ENCODE measurements at places on chromosomes 5 and 9.

DNA sequence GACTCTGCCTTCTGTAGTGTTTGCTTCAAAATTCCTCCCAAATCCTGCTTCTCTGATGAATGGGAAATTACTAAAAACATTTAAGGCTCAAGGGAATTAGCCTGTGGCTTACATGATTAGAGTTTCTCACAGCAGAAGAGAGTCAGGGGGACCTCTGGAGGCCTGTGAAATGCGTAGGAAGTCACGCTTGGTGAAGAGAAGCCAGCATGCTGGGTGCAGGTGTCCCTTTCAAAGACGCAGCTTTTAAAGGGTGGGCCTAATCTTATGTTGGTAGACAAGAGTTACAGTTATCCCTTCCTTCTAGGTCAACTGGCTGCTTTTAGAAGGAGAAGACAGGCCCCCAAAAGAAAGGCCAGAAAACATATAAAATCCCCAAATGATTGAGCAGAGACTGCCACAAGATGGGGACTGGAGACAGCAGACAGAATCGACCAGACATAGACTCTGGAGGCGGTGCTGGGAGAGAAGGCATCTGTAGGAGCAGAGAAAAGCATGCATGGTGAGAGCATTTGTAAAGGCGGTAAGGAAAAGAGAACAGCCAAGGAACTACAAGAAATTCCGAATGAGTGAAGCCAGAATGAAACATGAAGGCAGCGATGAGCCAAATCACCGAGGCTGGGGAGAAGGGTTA is 42.3 kb downstream of the B4GALT1 start:
- DNase-seq: no peak

- no peak for DNase-seq
These were observed 86.7 kb upstream of the TAS2R1 start for GRCh38 chr5:9716838-9717281.

DNA sequence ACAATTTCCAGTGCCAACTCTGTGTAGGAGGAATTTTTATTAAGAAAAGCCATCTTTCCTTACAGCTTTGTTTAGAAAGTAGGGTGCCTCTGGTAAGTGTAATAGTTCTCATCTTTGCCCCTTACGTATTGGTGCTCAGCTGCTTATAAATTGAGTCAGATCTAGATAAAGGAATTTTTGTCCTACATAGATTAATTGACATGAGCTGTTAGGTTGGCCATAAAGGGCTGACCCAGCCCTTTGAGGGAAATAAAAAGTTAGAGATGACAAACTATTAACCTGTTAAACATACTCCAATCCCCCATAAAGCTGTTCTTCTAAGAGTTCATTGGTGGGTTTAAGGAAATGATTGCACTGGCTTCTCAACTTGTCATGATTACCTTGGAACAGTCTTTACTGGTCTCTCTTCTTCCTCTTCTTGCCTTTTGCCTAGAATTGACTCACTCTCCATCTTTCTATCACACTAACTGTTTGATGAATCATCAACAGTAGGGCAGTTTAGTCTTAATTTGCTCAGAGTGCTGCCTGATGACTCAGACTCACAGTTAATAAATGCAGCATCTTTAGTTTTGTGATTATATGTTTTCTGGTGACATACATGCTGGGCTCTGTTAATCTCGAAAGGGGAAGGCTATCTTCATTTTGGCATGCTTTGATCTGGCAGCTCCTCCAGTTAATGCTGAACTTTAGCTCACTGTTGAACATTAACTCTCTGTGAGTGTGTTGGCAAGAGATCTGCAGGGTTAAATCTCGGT is 51.7 kb downstream of the ARHGAP26 start:
- no peak for DNase-seq

DNA sequence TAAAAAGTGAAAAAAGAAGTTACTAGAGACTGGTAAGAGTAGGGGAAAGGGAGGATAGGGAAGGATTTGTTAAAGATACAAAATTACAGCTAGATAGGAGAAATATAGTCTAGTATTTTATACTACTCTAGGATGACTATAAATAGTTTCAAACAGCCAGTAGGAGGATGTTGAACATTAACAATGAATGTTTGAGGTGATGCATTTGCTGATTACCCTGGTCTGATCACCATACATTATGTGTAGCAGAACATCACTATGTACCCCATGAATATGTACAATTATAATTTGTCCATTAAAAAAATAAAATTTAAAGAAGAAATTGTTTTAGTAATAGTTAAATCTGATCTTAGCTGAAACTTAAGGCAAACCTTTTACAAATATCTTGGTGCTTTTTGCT is 302.6 kb downstream of the ARHGAP26 start:
- no peak for DNase-seq

DNA sequence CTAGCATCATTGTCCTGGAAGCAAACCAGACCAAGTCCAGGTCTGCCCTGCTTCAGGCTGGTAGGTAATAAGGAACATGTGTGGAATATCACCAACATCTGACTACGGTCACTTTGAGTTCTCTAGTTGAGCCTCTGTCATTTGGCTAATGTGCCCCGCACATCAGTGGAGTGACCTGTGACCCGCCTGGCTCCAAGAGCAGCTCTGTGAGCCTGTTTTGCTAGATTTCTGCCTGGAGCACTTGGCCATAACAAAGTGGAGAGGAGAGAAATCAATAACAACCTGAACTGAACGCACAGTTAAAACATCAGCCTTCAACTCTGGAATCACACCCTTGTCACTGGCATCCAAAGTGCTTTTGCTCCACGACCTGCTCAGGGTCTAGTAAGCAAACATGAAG is 115.7 kb downstream of the PPP2R2B start:
- no peak for DNase-seq

GRCh38 chr5:96821260-96821916 is 13.6 kb upstream of the ERAP1 start:
- no peak for DNase-seq

DNA sequence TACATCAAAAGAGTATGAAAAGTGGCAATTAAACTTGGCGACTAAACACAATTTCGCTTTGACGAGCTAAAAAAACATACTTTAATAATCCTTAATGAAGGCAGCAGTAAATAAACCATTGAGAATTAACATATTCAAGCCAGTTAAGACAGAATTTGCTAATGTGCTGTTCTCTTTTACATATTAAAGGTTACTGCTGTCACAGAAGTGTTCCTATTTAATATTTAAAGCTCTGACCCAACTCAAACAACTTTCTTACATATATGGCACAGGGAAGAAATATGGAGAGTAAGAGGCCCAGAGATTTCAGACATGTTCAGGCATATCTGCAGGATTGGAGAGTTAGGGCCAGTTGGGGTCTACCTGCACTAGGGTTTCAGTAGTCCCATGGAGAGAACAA is 16.7 kb upstream of the DENND4C start:
- DNase-seq: no peak

GRCh38 chr5:125461641-125462072 is 715.2 kb upstream of the ZNF608 start:
- DNase-seq: no peak

DNA sequence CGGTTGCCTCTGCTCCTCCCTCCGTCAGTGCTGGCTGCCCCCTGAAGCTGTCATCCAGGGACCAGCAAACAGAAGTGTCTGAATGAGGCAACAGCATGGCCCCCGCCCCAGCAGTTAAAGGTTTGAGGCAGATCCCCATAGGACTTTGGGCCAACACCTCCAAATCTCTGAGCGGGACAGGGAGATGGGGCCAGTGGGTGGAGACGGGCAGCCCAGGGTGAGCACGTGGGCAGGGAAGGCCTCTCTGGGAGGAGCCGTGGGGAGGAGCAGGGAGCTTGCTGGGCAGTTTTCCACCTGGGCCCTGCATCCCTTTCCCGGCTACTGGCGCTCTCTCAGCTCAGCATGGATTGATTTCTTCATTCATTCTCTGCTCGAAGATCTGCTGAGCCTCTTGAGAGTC is 39.1 kb upstream of the NOTCH1 start:
- no peak for DNase-seq

GRCh38 chr5:32406650-32407049 is 37.9 kb downstream of the ZFR start:
- no peak for DNase-seq

- DNase-seq: no peak
These were observed 148.8 kb downstream of the RAB3C start for GRCh38 chr5:58731641-58732040.

DNA sequence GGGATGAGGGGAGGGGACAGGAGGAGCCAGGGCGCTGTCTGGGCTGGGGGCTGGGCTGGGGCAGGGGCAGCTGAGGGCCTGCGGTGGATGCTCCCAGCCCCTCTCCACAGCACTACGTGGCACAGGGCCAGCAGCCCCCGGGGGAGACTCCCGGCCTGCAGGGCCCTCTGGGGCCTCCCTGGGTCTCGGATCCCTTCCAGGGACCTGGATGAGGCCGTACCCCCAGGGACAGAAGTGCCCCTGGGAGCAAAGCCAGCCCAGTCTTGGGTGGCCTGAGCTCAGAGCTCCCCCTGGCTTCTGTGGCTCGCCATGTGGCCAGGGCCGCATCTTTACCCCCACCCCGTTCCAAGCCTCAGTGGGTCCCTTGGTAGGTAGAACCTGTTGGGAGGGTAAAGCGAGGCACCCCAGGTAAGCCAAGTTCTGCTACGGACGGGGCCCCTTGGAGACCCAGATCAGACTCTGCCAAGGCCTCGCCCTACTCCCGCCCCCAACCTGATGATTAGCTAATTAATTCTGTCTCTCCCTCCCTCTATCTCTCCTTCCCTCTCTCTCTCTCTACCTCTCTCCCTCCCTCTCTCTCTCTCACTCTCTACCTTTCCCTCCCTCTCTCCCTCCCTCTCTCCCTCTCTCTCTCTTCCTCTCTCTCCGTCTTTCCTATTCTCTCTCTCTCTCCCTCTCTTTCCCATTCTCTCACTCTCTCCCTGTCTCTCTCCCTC is 24.3 kb downstream of the KCNT1 start:
- no peak for DNase-seq

Data from stimulated activated CD4-positive, alpha-beta T cell treated with anti-CD3 and anti-CD28 coated beads, Interleukin-12 subunit alpha, Interleukin-12 subunit beta, amount 100 ng/mL, for 48 hours (primary cell).